Nucleus accumbens (tissue), 56 donors: ENCODE measurements at places on chromosomes 7 and 10.

DNA sequence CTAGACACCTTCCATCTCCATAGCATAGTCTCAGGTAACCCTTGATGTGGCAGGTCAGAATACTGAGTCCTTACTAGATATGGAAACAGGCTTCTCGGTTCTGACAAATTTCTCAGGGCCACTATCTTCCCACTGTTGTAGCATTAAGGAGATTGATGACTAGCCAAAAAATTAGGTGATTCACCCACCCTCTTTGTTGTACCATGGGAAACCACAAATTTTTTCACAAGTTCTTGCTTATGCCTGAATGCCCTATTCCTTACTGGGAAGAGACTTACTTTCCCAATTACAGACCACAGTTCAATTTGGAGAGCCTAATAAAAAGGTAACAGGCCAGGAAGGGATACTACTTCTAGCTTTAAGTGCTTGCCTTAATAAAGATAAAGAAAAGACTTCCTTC, 948.8 kb downstream of the GRM8 start:
- DNase-seq = no peak

GRCh38 chr7:95723583-95724180, 48.7 kb upstream of the DYNC1I1 start:
- DNase-seq = peak; percentile 10

- DNase-seq = no peak
Measured at GRCh38 chr7:134520130-134520529, 7.2 kb upstream of the AKR1B10 start.

- no peak for DNase-seq
Measured at GRCh38 chr7:139603282-139603681, 79.8 kb downstream of the CLEC2L start.

GRCh38 chr7:98807068-98808048, 62.5 kb downstream of the TMEM130 start:
- DNase-seq = no peak

- DNase-seq = no peak
Measured at GRCh38 chr10:30704026-30704600, 74.6 kb upstream of the LYZL2 start.

GRCh38 chr7:14761510-14762296, 140.8 kb downstream of the DGKB start:
- DNase-seq = peak; percentile 50

DNA sequence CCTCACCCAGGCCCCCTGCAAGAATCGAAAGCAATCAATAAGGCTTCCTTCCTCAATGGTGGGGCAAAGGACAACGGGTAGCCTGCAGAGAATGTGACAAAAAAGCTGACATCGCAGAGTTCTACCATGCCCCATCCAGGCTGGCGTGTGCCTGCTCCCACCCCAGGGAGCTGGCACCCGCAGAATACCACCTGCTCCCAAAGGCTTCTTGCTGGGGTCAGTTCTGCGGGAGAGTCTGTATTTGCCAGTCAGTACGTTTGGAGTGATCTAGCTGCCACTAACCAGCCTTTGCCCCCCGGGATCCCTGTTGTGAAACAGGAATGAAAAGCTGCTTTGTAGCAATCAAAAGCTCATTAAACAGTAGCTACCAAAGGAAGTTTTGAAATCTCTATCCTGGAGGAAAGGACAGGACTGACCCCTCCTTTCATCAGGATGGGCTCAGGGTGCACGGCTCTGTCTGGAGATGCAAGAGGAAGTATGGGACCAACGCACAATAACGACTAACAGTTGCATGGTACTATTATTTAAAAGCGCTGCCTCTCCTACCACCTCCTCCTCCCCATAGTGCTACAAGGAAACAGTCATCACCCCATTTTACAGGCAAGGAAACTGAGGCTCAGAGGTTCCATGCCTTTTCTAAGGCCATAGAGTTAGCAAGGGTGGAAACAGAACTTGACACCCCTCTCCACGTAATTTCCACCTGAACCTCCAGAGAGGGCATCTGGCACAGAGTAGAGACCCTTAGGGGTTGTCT, 67.0 kb downstream of the FGFR2 start:
- DNase-seq = no peak

GRCh38 chr10:113980408-113981087, 63.1 kb upstream of the ADRB1 start:
- no peak for DNase-seq

DNA sequence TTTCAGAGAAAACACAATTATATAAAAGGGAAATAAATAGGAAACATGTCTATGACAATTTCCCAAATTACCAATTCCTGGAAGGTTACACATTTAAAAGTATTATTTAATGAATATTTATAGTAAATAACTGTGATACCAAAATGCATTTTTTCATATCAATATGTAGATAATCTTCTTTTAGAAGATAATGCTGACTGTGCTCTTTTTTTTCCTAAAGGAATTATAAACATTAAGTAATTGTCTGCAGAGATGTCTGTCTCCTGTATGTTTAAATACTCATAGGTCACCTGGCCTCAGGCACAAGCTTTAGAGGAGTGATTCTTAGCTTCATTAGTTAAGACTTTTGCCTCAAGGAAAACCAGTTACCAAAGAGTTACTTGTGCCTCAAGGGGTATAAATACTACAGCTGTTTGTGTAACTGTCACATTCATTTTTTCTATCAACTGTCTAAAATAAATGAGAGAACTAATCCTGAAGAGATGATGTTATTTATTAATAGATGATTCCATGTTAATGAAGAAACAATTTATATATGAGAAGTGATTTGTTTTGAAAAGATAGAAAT, 77.1 kb downstream of the DNAJC1 start:
- DNase-seq = no peak

- DNase-seq = no peak
Measured at GRCh38 chr7:128831178-128831993, 1.2 kb downstream of the FLNC start.

DNA sequence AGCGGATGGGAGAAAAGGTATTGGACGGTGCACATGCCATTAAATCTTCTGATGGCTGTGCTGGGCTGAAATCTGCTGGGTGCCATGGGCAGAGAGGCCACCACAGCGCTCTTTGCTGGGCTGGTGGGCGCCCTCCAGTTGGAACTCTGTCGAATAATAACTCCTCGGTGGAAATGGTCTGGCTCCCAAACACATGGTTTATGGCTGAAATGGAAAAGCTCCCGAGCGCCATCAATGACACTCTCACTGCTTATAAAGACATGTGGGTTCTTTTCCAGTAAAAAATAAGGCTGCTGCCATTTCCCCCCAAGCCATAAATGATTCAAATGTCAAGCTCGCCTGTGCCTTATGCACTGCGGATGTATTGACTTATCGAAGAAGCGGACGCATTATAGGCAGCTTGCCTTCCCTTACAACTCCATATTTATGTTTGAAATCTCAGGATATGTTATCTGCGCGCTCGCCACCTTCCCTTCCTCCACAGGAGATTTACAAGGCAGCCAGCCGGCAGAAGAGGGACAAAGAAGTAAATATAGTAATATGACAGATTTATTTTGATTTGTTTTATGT, 239.0 kb upstream of the MKI67 start:
- no peak for DNase-seq

GRCh38 chr7:123871998-123872867, 27.3 kb downstream of the HYAL4 start:
- DNase-seq = no peak

DNA sequence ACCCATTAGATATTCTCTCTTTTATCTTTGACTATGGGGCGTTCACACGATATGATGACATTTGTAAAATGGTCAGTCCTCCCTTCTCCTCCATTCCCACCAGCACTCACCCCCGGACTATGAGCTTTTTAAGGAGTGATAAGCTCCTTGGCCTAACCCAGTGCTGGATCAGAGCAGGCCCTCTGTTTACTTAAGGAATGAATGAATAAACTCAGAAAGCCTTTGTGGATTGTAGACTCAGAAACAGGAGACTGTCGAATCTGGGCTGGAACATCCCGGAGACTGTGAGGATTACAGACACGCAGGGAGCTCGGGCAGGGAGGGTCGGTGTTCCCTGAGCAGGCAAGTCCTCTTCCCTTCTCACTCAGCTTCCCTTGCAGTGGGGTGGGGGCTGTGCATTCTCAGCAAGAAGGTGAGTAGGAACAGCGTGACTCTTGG, 6.8 kb upstream of the ZCCHC24 start:
- no peak for DNase-seq

DNA sequence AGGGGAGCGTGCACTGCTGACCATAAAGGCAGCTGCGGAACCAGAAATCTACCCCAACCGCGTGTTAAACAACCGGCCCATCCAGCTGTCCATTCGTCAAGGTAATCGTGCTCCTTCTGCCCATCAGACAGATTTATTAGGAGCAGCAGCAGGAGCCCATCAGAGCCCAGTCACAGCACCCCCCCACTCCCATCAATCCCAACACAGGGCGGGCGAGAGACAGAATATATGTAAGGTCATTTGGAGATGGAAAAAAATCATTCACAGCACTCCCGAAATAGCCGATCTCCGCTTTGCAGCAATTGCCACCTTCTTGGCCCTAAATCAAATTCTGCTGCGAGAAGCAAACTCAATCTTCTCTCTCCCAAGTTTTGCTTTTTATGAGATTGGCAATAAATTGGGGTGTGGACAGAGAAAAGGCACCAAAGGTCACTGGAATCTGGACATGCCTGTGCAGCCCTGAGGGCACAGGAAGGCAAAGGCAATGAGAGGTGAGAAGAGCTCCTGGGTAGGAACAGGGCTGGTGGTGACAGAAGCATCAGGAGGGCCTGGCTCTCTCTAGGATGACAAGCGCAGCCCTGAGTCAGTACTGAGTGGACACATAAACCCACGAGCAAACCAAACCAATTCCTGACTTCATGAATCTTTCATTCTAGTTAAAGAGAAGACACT, 145.0 kb upstream of the ZMIZ1 start:
- no peak for DNase-seq

DNA sequence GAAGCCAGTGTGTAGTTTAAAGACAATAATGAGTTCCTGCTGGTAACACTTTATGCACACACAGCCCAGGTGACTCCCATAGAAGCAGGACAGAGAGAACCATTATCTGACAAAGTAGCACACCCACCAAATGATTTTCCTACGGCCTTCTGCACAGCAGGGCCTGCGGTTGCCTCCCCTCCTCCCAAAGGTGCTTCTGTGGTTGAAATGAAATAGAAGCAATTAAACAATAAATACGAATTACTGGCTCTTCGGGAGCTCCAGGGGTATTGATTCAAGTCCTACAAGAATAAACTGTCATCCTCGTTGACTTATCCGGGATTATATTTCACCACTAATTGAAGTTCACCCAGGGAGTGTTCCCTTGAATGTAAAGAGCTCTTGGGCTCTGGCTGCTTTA, 172.1 kb downstream of the ACTR3B start:
- no peak for DNase-seq

DNA sequence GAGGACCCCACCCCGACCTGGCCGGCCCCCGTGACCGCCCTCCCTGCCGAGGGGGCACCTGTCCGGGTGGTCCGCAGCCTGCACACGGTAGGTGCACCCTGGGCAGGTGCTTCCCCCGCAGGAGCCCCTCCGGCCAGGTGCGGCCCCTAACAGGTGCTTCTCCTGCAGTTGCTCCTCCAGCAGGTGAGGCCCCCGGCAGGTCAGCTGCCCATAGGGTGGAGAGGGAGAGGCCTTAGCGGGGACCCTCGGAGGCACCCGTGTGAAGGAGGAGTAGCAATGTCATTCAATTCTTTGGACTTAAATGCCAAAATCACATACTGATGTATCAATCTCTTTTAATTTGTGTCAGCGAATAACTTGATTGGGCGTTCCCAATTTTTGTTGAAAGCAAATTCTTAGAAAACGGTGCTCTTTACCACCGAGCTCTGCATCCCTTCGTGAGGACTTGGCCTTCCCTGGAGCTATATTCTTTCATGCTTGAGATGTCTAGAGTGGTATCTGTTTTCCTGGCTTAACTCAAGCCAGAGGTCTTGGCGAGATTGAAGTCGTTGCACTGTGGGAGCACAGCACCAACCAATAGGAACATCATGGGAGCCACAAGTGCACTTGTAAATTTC, 738 bp upstream of the NCAPG2 start:
- no peak for DNase-seq

DNA sequence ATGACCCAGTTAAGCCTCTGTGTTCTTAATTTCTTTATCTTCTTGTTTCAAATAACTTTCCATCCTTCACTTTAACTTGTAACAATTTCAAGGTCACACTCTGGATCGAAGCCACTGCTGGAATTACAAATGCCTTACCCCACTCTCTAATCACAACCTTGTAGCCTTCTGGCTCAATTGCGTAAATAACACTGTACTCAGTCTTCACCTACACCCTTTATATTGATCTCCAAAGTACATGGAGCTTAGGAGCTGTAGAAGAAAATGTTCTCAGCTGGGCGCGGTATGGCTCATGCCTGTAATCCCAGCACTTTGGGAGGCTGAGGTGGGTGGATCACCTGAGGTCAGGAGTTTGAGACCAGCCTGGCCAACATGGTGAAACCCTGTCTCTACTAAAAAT, 164.3 kb upstream of the NPSR1 start:
- DNase-seq = no peak

DNA sequence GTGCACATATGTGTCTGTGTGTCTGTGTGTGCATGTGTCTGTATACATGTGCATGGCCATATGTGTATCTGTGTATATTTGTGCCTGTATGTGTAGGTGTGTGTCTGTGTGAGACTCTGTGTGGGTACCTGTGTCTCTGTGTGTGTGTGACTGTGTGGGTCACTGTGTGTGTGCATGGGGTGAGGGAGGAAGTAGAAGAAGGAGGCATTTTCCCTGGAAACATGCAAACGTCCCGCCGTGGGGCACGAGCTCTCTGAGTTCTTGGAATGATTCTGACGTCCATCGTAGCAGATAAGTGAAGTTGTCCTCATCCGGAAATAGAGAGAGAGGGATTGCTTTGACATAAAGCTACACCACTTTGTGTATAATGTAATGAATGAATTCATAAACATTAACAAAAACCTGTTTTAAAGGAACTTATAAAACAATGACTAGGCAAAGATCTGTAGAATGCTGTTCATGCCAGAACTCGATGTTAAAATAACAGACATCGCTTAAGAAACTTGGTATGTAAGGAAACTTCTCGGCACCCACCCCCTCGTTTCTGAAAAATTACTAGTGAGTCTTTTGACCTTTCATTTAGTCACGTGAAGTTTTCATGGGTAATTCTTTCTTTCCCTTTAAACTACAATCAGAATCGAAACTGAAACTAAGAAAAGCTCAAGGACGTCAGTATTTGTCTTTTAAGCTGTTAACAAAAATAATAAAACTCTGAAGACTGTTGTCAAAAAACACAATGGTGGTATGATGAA, 43.6 kb upstream of the KLF6 start:
- no peak for DNase-seq

- peak; percentile 76 for DNase-seq
Measured at GRCh38 chr10:75399461-75400162, 2.0 kb downstream of the ZNF503 start.
